ENCODE measurements at places on chromosomes 4 and X.

GRCh38 chr4:89298788-89299152 is 8.8 kb downstream of the GPRIN3 start:
- DNase-seq = no peak

- peak; percentile 34 for DNase-seq
These were observed 41.6 kb upstream of the STIM2 start for GRCh38 chr4:26819026-26819425.

DNA sequence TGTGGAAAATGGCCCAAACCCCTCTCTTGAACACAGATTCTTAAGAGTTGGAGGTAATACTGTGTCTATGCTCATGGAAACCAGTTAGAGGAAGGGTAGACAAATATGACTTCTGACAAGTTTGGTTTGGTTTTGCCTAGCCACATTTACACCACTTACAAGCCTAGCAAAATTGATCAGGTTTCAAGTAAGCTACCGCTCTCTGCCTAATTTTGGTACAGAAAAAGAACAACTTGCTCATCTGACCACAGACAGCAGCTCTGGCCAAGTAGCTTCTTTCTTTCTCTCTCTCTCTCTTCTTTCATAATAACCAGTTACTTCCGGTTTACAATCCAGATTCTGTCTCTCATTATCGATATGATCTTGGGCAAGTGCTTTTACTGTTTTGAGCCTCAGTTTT is 260.0 kb downstream of the GLUD2 start:
- no peak for DNase-seq

DNA sequence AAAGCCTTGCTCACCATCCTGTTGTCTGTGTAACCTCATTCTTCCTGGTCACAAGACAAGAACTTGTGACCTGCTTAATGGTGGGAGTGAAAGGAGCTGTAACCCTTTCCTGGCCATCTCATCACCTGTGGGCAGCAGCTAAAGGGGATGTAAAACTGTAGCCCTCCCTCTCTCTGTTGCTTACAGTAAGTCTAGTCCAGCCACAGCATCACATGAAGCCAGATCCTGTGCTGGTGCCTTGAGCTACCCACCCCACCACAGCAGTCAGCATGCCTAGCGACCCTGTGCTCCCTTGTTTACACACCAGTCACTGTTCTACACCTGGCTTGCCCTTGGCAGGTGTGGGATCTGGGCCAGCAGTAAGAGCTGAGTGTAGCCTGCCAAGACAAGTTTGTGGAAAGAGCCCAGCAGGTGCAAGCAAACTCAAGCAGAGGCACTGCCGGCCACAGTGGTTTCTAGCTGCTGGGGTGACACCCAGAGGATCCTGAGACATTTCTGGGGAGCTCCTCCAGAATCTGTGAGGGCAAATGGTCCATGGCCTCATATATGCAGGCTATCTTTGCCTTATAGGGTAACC is 41.0 kb downstream of the UGT2B28 start:
- no peak for DNase-seq

GRCh38 chrX:110847334-110847733 is 51.7 kb upstream of the CHRDL1 start:
- DNase-seq = no peak

GRCh38 chr4:130110189-130110588 is 1014.2 kb downstream of the C4orf33 start:
- no peak for DNase-seq

DNA sequence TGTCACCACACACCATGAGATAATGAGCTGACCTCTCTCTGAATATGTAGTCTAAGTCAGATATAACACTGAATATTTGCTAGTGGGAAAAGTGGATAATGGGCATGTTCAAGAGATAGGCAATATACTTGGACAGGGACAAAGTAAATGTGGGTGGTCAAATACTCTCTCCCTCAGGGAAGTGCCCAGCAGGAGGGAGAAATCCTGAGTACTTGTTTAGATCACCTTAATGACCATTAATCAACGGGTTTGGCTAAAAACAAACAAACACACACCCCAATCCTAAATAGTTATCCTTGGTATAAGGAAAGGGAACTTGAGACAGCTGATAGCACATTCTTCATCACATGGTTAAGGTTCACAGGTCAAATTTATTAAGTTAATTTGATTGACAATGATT is 933.5 kb downstream of the C4orf33 start:
- DNase-seq = peak; percentile 19
